MG63 (cell line): ENCODE measurements at places on chromosomes 3 and 15.
A peak's percentile ranks its signal among the peaks of the same experiment; 100 is the strongest.

DNA sequence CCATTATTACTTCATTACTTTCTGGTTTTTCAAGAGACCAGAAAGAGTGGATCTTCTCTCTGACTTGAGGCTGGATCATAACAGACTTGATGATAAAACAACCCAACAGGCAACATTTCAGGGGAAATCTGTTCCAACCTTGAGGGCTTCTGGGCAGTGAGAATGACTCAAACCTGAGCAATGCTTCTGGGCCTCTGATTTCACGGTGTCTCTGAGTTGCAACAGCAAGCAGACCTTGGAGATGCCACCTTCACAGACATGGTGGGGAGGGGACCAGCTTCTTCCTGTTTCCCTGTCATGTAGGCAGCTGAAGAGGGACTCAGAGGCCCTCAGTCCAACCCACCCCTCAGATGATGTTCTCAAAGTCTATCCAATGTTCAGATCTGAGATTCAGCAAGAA, 104.0 kb downstream of the ABHD5 start:
- peak; percentile 35 for DNase-seq

DNA sequence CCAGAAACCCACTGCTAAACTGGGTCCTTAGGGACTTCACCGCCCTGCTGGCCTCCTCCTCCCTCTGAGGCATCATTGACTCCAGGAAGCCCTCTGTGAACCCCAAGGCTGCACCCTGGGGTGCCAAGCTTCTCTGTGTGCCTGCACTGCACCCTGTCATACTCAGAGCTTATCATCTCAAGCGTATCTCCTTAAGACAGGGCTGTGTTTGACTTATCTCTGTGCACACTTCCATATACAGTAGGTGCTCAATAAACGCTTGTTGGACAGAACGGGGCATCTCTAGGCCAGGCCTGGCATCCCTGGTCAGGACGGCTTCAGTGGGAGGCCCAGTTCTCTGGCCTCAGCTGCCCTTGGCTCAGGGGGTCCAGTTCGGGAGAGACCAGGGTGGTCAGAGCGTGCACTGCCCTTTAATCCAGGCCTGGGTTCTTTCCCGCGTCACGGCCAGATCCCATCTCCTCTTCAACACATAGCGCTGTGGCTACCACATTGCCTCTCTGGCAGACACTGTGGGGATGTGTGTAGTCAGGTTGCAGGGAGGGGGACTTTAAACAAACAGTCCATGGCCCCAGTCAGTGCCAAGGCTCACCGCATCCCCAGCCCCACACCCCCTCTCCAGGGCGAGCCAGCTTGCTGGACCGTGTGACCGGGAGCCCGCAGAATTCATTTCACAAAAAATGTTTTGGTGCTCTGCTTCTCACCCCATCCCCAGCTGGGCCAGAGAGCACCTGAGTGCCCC, 33.4 kb downstream of the MAGEF1 start:
- no peak for DNase-seq

DNA sequence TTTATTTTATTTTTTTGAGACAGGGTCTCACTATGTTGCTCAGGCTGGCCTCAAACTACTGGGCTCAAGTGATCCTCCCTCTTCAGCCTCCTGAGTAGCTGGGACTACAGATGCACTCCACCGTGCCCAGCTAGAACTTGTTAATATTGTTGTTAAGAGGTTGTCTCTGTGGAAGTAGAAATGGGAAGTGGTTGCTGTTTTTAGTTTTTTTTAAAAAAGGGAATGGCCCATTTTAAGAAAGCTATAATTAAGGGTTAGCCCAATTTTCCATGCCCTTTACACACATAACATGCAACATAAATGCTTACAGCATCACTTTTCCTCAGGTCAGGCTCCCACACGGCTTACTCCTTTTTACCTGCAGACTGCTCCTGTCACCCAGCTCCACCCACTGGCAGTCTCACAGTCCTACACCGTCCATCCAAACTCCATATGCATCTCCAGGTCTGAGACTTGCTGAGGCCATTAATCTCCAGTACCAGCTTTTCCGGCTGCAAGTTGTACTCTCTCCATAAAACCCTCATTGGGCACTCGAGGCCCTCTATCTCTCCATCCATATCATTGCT, 19.8 kb downstream of the MORC1 start:
- DNase-seq: no peak

- DNase-seq: peak; percentile 38
Observed at GRCh38 chr3:10437272-10437994, 68.0 kb downstream of the ATP2B2 start.

GRCh38 chr15:98874370-98874769, 133.2 kb downstream of the PGPEP1L start:
- DNase-seq: no peak

DNA sequence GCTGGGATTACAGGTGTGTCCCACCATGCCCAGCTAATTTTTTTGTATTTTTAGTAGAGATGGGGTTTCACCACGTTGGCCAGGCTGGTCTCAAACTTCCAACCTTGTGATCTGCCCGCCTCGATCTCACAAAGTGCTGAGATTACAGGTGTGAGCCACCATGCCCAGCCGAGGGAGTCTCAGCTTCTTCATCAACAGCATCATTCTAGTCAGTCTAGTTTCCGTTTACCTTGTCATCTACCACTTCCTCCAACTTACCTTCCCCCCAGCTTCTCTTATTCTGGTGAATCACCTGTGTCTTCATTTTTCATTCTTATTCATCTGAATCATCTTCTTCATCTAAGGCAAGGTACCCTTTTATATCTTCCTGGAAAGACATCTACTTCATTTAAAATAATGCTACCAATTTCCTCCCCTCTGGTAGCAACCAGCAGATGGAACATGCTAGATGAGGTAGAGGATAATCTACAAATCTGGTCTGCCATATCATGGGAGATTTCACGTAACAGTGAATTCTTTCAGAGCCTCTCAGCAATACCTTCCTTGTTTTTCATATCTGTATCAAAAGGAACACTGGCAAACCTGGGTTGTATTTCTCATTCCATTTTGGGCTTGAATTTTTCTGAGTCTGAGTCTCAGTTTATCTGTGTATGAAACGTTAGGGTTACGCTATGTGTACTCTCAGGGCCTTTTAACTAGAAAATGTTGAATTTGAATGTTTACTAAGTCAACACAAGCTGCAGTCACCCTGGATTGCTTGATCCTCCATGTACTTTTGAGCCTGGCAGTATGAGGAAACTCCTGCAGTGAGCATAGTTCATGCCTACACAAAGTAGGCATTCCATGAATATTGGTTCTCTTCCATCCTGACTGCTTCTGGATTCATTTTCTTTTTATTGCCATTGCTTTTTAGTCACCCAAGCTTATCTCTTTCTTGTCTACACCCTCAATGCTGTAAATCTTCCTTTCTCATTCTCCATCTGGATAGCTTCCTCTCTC, 16.8 kb downstream of the LPP start:
- no peak for DNase-seq

GRCh38 chr15:50315814-50316630, 39.0 kb downstream of the GABPB1 start:
- DNase-seq: no peak

GRCh38 chr15:57282686-57283085, 93.6 kb upstream of the CGNL1 start:
- no peak for DNase-seq

DNA sequence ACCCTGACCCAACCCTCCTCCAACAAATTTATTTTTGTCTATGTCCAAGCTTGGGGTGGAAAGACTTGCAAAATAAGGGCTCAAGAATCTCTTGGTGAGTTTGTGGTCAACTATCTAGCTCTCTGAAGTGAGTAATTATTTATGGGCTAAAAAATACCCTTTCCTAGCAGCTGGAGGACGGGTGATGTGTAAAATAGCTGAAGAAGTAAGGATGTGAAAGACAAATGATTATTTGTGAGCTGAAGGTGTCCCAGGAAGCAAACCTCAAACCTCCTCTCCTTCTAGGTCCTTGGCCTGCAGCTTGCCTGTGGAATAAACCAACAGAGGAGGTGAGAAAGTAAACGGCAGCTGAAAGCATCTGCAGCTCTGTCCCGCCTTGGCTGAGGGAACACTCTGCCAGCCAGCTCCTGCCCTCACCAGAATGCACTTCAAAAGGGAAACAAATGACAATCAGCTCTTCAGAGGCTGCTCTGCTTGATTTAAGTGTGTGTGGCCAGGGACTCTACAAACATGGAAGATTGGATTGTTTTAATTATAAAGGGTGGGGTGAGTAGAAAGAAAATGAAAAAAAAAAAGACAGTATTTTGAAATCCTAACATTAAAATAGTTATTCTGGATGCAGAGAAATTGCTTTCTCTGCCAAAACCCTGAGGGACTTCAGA, 60.3 kb downstream of the TM4SF4 start:
- DNase-seq: peak; percentile 46

- no peak for DNase-seq
Observed at GRCh38 chr3:156643729-156644389, 30.5 kb upstream of the TIPARP start.

DNA sequence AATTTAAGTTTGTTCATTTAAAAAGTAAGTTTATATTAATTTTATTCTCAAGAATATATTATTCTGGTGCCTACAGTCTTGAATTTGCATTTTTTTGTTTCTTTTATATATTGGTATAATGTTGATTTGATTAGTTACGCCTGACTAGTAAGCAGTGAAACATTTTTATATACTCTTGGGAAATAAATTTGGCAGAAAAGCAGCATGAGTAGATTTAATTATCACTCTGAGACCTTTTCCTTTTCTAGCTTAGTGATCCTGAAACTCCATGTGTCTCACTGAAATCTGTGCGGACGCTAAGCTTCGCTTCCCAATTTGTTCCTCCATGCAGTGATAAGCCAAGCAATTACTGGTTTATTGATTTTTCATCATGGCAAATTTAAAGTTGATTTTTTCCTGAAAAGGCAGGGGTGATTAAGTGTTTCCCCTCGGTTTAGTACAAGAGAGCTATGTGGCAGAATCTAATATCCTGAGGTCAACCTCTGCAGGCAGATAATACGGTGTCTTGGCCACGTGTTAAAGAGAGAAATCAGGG, 87.2 kb upstream of the MLF1 start:
- no peak for DNase-seq

DNA sequence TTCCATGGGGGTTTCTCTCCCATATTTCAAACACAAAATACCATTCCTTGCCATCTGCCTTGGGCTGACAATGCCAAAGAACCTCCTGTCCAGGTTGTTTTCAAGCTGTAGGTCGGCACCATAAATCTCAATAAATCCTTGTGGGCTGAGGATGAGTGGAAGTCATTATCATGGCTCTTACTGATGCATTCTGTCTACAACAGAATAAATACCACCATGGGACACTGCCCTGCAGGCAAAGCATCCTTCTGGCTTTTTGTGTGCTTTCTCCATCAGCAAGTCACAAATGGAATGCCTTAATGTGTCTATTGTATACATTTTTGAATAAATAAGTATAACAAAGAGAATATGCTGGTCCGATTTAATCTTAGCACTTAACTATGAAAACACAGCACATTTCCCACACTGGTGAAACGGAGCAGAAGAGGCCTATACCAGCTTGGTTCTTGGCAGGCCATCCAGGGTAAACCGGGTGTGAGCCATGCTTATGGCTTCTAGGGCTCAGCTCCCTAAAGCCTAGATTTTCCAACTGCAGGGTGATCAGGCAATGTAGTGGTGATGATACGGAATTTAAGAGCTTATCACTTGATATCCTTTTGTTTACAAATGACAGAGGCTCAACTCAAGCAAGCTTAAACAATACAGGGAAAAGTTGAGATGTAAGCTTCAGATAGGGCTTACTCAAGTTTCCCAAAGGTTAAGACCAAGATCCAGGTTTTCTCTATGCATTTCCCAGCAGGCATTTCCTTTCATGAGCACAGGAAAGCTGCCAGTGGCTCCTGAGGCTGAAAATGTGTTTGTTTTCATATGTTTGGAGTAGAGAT, 133.2 kb upstream of the LRTM1 start:
- DNase-seq: peak; percentile 56

- DNase-seq: no peak
Observed at GRCh38 chr3:73192036-73192738, 130.7 kb downstream of the EBLN2 start.

- peak; percentile 71 for DNase-seq
Observed at GRCh38 chr3:120144267-120144666, 50.0 kb upstream of the GSK3B start.

GRCh38 chr3:143700431-143700975, 147.8 kb downstream of the SLC9A9 start:
- no peak for DNase-seq

DNA sequence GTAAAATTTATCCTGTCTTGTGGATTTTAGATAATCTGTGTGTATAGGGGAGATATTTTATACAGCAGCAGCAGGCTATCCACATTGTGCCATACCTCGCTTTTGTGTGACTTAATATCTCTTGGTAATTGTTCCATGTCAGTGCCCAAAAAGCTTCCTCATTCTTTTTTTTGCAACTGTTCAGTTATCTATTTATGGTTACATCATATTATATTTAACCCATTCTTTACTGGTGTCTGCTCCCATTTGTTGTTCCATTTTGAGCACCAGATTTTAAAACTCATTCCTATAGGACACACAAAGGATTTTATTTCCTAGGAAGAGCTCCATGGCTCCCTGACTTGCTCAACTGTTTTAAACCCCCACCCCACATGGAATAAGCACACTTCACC, 86.3 kb upstream of the RASGRP1 start:
- no peak for DNase-seq

GRCh38 chr3:122245513-122246174, 62.2 kb downstream of the CASR start:
- DNase-seq: no peak

- no peak for DNase-seq
Observed at GRCh38 chr3:143855183-143855582, 6.9 kb upstream of the SLC9A9 start.

DNA sequence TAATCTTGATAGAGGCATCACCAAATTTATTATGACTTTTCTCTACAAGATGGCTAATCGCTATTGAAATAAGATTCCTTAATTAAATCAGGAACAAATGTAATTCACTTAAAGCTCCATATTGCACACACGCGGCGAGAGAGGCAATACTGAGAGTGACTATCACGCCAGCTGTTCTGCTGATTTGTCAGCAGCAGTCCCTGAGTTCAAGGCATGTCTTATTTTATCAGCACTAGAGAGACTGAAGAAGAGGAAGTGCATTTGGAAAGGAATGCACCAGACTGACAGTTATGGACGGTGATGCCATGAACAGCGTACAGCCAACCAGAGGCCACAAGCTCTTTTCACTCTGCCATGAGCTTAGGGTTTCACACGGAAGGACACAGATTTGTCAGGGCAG, 83.6 kb upstream of the SLCO3A1 start:
- no peak for DNase-seq

DNA sequence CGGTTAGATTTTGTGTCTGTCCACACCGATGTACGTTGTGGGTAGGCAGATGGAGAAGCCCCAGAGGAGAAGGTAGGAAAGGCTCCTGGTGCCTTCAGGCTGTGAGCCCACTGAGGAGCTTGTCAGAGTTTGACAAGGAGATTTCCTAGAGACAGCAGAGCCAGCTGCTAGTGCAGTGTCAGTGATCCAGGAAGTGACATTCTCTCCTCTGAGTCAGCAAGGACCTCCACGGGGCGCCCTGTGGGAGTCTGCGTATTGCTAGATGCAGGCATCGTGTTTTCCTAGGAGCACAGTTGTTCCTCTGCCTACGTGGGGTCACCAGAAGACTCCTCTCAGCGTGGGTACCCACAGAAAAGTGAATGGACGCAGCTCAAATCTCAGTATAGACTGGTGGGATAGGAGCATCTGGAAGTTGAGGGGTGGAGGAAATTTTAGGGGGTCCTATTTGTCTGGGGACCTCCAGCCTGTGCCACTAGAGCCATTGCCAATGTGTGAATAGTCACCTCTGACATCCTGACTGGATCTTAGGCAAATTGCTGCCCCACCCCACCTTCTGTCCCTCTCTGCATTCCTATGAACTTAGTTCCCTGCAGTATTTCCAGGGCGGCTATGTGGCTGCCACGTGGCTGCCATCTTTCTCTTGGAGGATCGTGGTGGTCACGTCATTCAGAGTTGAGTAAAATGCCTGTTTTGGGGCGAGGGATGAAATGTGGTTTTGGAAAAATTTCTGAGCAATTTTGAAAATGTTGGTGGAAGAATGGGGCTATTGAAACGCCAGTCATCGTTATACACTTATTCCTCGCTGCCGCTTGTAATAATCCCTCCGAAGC, 84.8 kb upstream of the KLHL25 start:
- peak; percentile 77 for DNase-seq
